ENCODE measurements at places on chromosomes 11 and 22.

DNA sequence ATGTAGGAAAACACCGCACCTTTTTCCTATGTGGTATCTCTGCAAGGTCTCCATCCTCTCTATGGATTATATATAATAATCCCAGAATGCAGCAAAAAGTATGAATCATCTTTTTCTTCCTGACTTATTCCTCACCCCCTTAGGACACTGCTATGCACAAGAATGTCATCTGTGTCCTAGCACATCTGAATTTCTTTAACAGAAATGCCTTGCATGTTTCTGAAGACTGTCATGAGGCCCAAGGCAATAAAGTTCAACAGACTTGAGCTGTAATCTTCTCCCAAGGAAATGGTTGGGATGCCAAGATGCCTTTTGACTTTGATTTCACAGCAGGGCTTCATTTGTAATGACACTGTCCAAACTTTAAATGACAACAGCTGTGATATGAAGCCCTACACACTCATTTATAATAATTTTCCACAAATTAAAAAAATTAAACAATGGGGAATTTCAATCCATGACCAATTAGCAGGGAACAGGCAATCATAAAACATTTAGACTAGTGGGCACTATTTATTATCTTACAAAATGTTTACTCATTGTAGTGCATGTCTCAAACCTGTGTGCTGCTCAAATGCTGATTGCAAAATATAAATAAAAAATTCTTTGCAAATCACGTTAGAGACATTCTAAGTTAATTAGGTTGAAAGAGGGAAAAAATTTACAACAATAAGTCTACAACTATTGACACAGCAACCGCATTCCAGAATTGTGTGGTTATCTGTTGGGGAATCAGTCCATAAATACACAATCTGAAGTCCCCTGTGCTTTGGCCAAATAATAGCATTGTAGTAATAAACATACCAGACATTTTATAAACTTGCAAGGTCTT, 242.3 kb downstream of the SWAP70 start:
- DNase-seq: no peak

DNA sequence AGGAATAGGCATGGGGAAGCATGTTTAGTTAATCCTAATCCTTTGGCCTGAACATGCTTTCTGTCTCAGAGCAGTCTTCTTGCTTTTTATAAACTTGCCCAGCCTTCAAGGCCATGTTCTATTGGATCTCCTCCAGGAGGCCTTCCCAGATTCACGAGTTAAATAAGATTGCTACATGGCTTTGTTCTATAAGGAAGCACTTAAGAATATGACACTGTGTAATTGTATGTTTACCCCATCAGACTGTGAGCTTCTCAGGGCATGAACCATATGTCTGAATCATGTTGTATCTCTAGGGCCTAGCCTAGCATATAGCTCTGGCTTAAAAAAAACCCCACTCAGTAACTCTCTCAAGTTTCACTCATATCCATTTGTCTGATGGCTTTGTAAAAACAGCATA, 26.4 kb upstream of the UCP3 start:
- no peak for DNase-seq

DNA sequence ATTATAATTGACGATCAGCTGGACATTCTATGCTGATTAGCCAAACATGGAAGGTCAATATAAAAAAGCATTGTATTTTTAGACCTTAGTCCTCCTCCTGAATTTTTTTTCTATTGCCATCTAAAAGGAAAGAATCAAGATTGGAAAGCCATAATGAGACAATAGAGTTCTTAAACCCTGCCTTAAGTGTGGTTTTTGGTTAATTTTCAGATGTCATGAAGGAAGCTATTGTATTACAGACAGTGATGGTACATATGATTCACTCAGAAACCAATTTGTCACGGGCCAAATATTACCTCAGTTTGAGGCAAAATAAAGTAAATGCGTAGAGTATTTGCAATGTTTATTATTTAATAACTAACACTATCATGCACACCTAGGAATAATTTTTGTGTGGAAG, 1164.0 kb upstream of the RAG2 start:
- DNase-seq: no peak

DNA sequence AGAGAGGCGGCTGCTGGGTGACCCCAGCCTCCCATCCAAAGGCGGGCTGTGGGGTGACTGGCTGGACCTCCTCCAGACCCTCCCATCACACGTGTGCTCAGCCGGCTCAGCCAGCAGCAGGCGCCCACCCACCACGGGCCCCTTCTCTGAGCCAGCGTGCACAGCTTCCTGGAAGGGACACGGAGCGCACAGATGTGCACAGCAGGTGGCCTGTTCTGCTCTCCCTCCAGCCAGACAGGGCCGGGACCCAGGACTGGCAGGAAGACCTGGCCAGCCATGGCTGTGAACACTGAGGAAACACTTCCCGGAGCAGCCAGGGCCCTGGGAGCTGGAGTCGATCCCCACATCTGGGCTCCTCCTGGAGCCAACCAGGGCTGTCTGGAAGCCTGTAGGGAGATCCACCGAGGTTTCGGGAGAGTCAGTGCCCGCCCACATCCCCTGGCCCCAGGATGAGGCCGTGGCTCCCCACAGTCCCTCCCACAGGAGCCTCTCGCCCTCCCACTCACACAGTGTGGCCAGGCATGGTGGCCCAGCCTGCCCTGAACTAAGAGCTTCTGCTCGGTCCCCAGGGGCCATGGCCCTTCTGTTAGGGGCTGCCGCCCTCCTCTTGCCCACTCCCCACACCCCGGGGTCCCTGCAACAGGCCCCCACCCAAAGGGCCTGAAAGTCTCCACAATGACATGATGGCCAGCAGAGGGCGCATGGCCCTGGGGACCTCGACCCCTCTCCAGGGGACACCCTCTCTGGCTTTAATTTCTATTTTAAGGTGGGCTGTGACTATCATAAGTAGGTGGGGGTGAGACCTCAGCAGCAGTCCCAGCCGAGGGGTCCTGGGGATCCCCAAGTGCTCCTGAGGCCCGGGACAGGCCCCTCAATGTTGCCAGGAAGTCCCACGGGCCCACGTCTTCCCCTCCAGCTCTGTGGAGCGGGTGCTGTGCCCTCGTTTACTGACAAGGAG, 90.6 kb upstream of the FGF3 start:
- DNase-seq: peak; percentile 27

DNA sequence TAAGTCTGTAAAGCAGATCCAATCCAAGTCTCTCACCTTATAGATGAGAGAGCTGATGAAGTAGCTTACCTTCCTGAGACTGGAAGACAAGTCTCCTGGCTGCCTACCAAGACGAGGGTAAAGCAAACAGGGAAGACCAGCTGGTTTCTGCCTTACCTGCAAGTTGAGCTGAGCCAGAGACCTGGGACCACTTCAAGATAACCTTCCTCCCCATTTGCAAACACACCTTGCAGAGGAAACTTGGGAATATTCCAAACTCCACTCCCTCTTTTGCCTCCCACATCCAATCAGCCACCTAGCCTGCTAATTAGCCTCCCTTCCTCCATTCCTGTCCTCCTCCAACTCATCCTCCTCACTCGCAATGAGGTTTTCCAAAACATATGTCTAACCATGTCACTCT, 23.4 kb upstream of the ROBO3 start:
- no peak for DNase-seq

GRCh38 chr22:39979458-39979857, 15.3 kb upstream of the FAM83F start:
- no peak for DNase-seq

- no peak for DNase-seq
Measured at GRCh38 chr11:45730014-45730413, 64.6 kb upstream of the CHST1 start.

DNA sequence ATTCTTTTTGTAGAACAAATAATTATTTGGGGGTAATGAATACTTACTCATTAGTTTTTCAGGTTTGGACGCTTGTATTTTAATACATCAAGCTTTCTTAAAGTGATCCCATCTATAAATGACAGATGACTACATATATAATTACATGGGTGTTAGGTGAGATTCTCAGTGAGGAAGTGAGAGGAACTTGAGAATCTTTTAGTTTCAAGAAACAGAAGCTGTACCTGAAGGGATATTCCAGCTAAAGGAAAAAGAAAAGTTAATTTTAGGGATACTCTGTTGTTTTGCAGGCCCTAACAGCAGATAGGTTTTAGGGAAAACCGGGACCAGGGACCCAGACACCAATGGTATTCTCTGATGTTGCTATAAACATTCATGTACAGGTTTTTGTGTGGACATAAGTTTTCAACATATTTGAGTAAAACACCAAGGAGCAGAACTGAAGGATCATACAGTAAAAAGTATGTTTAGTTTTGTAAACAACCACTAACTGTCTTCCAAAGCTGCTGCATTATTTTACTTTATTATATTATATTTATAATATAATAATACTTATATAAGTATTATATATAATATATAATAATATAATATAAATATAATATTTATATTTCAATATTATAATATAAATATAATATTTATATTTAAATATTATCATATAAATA, 24.1 kb upstream of the PHOX2A start:
- no peak for DNase-seq

DNA sequence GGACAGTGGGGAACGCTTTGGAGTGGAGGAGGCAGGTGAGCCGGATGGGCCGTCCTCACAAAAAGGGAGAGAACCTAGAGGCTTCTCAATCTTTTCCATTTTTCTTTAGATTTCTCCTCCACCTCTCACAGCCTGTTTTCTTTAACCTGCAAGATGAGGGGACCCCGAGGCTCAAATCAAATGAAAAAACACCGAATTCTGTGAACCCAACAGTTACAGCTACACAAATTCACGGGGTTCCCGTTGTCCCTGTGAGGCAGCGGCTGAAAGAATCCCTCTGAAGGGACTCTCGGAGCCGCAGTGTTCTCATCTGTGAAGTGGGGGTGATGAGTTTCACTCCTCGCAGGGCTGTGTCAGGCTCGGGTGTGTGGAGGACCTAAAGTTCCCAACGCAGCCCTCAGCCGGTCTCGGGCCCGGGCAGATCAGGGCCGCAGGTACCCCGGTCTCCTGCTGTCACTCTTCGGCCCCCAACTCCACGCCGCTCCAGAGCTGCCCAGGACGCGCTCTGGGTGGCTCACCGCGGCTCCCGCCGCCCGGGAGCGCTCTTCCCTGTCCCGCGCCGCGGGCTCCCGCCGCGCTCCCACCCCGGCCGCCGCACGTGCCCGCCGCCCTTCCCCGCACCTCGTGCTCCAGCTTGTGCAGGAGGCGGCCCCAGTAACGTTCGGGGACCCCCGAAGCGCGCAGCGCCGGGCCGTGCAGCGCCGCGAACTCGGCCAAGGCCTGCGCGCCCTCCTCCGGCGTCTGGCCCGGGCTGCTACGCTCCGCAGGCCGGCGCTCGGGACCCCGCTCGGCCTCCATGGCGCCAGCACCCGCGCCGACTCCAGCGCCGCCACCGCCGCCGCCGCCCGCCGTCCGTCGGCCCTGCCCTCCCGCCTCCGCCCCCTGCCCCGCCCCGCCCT, at the start of gene TTLL12:
TSS of gene TTLL12 (minus strand) at position 863 of the 899 bp plus-strand sequence. CDS start at position 798, 65 bp downstream.
- DNase-seq: peak; percentile 73

DNA sequence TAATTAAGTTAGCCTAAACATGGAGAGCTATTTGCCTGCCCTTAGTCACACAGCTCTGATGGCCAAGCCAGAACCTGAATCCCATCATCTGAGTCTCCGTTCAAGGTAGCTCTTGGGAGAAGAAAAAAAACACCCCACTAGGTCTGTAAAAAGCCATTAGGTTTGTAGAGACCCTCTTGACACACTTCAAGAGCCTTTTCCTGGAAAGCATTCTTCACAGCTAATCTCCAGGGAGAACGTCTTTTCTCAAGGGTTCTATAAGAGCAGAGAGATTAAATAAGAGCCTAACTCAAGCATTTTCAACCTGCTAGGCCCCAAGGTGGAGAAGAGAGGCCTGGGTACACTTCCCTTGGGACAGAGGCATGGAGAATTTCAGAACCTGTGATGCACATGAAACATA, 61.6 kb upstream of the NAV2 start:
- no peak for DNase-seq

DNA sequence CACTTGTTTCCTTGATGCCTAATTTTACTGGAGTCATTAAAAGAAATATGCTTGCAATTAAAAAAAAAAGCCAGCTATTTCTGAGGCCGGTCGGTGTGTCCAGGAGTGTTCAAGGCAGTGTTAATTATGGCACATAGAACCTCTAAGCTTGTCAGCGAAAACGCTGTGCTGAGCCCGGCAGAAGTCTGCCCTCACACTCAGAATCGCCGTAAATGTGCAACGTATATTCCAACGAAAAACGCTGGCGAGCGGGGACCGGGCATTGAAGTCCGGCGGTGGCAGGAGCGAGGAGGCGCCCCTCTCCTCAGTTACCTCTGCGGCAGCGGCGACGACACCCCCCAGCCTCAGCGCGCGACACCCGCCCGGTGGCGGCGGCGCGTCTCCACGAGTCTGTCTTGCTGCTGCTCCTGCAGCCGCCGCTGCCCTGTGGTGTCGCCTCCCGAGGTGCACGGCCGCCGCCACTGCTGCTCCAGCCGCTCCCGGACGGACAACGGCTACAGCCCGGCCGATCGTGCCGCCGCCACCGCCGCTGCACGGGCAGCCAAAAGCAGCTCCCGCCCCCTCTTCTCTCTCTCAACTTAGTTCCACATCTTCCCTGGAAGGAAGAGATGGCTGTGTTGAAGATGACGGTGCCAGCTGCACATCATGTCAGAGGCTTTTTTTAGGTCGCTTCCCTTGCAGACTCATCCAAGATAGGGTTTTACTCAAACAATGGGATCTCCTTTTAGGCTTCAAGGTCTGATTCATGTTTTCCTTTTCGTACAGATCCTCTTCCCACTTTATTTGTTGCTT, 56.0 kb downstream of the JAM3 start:
- peak; percentile 12 for DNase-seq

DNA sequence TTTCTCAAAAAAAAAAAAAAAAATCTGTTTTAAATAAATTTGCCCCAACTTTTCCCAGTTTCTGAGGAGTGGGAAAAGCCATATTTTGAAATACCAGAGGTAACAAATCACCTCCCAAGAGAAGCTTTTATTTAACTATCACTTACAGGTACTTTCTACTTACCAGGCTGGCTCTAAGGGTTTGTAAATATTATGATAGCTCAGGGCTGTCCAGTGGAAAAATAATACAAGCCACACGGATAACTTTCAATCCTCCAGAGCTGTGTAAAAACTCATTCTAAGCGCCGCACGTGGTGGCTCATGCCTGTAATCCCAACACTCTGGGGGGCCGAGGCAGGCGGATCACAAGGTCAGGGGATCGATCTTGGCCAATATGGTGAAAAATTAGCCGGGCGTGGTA, 5.6 kb upstream of the SEC14L4 start:
- no peak for DNase-seq

GRCh38 chr11:78783846-78784245, 209.2 kb upstream of the NARS2 start:
- no peak for DNase-seq

GRCh38 chr11:19603771-19604170, 108.9 kb upstream of the NAV2 start:
- DNase-seq: no peak

GRCh38 chr11:60280412-60280811, at the start of gene MS4A4A:
TSS of gene MS4A4A (plus strand) at chr11:60280666. CDS start at chr11:60280676, 10 bp downstream.
- no peak for DNase-seq

DNA sequence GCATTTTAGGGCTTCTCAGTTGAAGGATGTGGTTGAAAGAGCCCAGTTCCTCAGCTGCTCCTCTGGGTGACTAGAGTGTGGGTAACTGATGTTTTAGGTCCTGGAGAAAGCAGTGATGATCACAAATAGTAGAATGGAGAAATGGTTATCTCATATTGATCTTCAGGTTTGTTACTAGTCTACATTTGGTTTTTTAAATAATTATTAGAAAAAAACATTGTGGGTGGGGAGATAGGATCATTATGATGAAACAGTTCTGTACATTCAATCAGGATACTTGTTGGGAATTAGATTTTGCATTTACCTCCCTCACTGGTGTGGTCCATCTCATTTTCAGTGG, 24.9 kb downstream of the SREBF2 start:
- DNase-seq: no peak

GRCh38 chr11:72235351-72236057, 8.5 kb downstream of the PHOX2A start:
- no peak for DNase-seq
